ENCODE measurements at places on chromosomes 16 and 17.
A peak's percentile ranks its signal among the peaks of the same experiment; 100 is the strongest.

DNA sequence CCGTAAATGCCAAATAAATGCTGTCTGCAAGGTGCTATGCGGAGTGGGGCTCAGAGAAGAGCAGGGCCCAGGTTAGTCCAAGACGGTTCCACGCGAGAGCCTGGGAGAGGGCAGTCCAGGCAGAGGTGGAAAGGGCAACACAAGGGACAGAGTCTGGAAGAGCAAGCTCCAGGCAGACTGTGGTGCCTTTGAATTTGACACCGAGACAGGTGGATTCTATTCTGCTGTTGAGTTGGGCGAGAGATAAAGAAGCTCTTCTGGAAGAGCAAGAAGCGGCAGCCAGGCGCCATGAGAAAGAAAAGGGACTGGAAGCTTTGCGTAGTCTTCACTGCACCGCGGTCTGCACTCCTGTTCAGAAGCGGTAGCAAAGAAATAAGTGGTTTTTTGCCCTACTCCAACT is 55.6 kb downstream of the CYTH1 start:
- DNase-seq = no peak

DNA sequence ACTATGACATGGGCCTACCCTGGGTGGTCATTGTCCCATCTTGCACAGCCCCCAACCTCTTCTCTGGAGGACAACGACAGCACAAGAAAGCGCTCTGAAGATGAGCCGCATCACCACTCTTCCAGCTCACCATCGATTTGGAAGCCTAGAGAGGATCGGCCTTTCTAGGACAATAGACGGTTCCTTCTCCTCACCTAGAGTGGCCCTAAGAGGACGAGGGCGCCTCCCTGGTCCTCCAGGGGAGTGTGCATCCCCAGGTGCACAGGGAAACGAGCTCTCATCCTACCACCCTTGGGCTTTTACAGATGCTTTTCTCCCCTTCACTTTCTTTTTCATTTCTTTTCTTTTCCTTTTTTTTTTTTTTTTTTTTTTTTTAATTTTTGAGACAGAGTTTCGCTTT is 20.3 kb upstream of the SLC52A1 start:
- no peak for DNase-seq

DNA sequence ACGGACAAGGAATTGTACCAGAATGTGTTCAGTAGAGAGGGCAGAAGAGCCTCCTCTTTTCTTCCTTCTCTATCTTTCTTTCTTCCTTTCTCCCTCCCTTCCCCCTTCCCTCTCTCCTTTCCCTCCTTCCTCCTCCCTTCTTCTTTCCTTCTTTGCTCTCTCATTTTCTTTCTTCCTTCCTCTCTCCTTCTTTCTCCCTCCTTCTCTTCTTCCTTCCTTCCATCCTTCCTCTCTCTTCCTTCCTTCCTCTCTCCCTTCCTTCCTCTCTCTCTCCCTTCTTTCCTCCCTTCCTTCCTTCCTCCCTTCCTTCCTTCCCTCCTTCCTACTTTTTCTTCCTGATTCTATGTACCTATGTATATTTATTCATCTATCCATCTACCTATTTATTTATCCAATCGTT is 59.7 kb upstream of the SDK2 start:
- DNase-seq = no peak

GRCh38 chr16:17437981-17438380 is 32.8 kb downstream of the XYLT1 start:
- no peak for DNase-seq

GRCh38 chr17:299546-299945 is 53.1 kb downstream of the RPH3AL start:
- no peak for DNase-seq

- DNase-seq = no peak
These were observed 3.1 kb upstream of the CORO7 start for GRCh38 chr16:4419402-4419959.

DNA sequence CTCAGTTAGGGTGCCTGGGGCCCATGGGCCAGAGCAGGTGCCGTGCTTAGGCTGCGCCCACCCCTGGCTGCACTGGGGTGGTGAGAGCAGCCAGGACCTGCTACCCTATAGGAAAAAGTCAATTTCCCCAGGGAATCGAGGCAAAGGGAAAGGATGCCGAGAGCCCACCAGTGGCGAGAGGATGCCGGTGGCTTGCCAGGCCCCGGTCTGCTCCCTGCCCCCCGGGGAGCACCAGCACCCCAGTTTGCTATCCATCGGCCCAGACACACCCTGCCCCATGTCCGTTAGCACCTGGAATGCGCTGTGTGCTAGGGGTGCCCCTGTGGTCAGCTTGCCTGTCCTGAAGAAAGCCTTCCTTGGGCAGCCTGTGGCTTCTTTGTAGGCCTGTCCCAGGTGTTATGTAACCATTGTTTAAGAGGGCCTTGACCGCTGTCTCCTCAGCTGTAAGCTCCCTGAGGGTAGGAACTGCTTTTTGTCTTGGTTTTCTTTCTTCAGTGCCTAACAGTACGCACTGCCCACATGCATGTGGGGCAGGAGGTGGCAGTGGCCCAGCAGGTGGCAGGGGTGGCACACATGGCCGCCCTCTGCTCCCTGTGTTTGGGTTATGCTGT is 40.8 kb downstream of the NT5M start:
- DNase-seq = no peak

- DNase-seq = no peak
These were observed 1.7 kb downstream of the PSMD11 start for GRCh38 chr17:32445971-32446370.

- DNase-seq = peak; percentile 16
These were observed 14.8 kb upstream of the MTMR4 start for GRCh38 chr17:58529275-58529674.

GRCh38 chr16:5595849-5596248 is 498.3 kb upstream of the EEF2KMT start:
- no peak for DNase-seq

DNA sequence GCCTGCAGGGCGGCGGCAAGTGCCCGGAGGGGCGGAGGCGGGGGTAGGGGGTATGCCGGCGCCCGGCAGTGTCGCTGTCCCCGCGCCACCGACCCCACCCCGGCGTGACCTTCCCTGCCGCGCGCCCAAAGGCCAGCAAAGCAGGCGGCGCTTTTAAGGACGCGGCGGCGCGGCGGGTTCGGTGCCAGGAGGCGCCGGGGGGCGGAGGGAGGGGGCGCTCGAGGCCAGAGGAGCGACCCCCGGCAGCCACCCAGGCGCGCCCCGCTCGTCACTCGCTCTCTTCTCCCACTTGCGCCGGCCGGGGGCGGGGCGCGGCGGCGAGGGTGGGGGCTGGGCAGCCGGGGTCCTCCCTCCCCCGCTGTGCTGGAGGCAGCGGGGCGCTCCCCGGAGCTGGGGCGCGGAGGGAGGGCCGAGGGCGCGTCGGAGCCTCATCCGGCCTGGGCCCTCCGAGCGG is 8.6 kb upstream of the BAHCC1 start:
- peak; percentile 75 for DNase-seq

GRCh38 chr16:19861133-19861532 is 23.5 kb downstream of the GPRC5B start:
- no peak for DNase-seq

- DNase-seq = no peak
These were observed 13.6 kb downstream of the GNA13 start for GRCh38 chr17:65042946-65043345.

- DNase-seq = no peak
These were observed 23.9 kb upstream of the ARHGAP23 start for GRCh38 chr17:38404174-38404943.

DNA sequence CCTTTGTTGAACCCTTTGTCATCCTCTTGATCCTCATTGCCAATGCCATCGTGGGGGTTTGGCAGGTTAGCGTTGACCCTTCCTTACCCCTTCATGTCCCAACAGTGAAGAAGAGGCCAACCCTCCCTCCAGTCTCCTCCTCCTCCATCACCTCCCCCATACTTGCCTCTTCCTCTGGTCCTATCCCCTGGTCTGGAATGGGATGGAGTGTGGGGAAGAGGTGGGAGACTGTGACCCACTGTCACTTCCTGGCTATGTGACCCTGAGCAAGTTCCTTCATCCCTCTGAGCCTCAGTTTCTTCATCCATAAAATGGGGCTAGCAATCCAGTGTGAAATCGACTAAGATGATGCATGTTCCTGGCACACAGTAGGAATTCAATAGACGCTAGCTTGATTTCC is 2.7 kb downstream of the ATP2A1 start:
- no peak for DNase-seq

DNA sequence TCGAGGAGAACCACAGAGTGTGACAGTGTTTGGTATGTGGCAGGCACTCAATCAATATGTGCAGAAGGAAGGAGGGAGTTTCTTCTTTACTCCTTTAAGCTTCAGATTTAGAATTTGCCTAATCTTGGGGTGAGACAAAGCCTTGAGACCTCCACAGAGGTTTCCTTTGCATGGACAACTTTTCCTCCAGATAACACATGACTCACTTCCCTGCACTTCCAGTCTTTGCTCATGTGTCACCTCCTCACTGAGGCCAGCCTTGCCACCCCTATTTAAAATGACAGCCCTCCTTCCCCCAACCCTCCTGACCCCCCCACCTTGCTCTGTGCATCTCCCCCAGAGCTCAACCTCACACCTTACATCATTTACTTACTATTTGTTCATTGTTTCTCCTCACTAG is 17.4 kb upstream of the NOS2 start:
- peak; percentile 24 for DNase-seq

GRCh38 chr16:52578829-52579498 is 32.0 kb upstream of the TOX3 start:
- DNase-seq = no peak

DNA sequence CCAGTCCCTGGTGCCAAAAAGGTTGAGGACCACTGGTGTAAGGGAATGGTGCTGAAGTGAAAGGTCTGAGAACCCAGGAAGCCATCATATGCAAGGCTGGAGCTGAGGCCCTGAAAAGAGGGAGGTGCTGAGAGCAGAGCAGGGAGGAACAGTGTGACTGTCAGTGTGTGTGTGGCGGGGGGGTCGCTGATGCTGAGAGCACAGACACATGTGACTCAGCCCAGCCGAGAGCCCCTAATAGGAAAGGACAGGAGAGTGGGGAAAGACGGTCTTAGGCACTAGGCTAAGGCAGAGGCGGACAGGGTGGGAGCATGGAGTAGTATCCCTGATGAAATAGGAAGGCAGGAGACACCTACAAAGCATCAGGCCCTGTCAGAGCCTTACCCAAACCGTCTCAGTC is 1.2 kb downstream of the B9D1 start:
- DNase-seq = no peak

- DNase-seq = no peak
These were observed 1.8 kb downstream of the PRSS22 start for GRCh38 chr16:2856061-2856670.

DNA sequence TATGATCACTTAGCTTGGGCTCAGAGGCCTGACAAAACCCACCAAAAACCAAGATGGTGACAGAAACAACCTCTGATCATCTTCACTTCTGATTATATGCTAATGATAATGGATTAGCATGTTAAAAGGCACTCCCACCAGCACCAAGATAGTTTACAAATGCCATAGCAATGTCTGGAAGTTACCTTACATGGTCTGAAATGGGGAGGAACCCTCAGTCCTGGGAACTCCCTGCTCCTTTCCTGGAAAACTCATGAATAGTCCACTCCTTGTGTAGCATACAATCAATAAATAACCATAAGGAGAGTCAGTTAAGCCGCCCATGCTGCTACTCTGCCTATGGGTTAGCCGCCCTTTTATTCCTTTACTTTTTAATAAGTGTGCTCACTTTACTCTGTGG is 120.0 kb upstream of the HS3ST4 start:
- DNase-seq = no peak
